ENCODE measurements at places on chromosomes 11 and 22.

DNA sequence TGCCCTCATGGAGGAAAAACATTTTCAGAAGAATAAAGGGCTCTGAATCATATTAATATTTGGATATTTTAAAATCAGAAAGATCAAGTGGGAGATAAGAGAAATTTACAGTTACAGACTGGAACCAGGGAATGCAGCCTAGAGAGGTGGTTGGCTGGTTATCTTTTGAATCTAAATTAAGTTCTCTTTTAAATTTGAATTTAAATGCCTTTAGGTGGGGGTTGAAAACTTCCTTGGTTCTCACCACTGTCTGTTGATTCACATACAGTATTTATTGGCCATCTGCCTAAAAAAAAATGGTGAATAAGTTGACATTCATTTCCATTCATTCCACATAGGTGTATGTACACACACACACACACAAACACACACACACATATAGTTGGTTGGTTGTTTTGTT is 35.7 kb upstream of the PTPRJ start:
- no peak for DNase-seq

- no peak for DNase-seq
Observed at GRCh38 chr11:117381481-117382387, 54.1 kb downstream of the CEP164 start.

DNA sequence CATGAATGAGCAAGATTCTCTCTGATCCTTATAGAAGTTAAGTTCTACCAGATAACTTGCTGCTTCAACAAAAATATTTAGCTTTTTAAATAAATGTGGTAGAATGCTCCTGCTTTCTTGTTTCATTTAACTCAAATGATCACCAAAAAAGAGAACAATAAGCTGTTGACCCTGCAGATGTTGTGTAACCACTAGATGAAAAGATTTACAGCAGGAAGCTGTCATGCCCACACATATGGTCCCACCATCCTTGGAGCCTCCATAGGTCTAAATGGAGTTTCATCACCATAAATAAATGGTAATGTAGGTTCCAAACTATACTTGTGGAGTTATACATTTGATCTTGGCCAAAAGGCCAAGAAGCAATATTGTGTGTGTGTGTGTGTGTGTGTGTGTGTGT is 118.8 kb downstream of the RRAS2 start:
- no peak for DNase-seq

GRCh38 chr22:47740109-47740805 is 977.8 kb downstream of the TBC1D22A start:
- DNase-seq, result no peak

DNA sequence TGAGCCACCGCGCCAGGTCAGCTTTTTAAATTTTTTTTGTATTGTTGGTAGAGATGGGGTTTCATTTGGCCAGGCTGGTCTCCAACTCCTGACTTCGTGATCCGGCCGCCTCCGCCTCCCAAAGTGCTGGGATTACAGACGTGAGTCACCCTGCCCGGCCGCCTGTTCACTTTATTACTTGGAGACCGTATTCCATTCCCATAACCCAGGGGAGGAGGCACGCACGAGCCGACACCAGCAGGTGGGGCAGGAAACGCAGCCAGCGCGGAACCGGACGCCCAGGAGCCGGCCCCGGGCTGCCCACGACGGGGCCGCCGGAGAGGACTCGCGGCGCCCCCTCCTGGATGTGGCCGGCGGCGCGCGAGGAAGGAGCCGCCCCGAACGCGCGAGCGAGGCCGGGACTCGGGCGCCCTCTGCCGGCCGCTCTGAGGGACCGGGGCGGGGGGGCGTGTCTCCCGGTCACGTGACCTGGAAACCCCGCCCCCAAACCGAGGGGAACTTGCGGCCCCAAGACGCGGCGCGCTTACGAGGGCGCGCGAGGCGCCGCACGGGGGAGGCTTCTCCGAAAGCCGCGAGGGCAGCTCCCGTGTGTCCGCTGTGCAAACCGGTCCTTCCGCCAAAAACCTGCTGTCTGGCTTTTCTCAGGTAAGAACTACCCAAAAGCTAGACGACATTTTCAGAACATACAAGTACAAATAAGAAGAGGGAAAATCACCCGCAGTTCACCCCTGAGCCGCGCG is 11.6 kb upstream of the RNH1 start:
- DNase-seq, result no peak

DNA sequence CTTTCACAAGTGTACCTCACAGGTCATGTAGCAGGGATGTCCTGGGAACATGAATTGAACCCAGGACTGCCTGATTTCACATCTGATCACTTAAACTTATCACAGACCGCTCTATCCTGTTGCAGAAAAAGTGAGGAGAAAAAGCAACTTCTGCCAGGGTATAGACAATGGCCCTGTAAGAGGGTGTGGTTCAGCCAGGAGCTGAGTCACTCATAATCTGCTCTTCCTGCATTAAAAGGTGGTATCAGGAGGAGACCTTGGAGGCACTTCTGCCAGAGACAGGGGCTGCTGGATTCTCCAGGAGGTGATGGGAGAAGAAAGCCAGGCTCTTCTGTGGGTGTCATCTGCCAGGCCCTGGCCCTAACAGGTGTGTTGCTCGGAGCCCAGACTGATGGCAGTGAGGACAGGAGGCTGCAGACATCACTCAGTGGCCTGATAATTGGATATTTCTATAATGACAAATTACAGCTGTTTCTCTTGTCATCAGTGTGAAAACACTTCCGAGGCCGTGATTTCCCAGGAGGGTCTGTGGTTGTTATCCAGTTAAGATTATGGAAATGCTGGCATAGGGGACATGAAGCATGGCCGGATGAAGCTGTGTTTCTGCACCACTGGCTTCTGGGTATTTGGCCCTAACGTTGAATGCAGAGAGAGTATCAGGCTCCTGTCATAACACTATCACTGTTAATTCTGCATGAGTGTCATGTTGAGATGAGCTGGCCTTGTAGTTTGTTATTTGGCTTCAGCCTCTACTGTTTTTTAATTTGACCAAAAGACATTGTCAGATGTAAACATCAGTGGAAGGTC is 125.1 kb upstream of the ZBED5 start:
- no peak for DNase-seq

GRCh38 chr11:83773950-83774880 is 488.0 kb upstream of the CCDC90B start:
- no peak for DNase-seq

DNA sequence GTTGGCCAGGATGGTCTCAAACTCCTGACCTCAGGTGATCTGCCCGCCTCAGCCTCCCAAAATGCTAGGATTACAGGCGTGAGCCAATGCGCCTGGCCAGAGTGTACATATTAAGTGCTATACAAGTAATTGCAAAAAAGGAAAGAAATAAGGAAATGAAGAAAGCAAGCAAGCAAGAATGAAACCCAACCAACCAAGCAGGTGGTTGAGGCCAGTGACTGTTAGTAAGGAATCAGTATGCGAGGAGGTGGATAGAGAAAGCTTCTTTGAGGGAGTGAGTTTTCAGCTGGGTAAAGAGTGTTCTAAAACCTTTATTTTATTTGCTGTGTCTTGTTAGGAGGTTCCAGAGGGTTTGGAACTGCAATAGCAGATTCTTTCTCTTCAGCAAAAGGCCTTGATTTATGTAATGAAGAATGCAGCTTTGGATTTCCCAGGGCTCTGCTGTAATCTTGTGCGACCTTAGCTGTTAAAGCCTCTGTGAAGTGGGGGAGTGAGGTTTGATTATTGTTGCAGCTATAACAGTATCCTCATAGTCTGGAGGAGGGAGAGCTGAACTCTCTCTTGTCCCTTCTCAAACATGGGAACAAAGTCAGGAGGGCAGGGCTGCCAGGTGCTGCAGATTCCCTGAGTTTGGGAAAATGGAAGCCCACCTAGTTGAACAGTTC is 5.7 kb downstream of the AMPD3 start:
- no peak for DNase-seq

DNA sequence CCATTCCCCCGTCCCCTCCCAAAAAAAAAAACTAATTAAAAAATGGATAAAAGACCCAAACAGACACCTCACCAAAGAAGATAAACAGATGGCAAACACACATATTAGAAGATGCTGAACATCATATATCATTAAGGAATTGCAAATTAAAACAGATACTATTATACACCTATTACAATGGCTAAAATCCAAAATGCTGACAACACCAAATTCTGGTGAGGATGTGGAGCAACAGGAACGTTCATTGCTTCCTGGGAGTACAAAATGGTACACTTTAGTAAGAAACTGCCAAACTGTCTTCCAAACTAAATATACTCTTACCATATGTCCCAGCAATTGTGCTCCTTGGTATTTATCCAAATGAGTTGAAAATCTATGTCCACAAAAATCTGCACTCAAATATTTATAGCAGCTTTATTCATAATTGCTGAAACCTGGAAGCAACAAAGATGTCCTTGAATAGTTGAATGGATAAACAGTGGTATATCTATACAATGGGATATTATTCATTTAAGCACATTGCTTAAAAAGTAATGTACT is 19.9 kb downstream of the NAGA start:
- DNase-seq, result no peak

GRCh38 chr11:82927264-82927880 is 25.8 kb downstream of the DDIAS start:
- DNase-seq, result no peak

GRCh38 chr11:61683961-61684869 is 4.0 kb downstream of the DAGLA start:
- DNase-seq, result no peak

DNA sequence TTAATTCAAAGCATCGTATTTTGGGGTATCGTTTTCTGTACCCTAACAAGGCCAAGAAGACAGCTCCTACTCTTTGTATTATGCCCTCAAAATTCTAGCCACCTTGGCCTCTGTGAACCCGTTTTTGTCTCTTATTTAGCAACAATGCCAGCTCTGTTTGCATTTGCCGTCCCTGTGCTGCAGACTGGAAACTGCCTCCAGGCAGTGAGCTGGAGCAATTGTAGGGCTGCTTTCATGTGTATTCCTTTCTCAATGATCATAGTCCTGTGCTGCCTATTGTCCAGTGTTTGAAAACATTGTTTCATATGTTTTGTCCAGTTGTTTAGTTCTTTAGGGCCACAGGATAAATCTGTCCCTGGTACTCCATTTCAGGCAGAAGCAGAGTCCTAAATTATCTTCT is 19.9 kb upstream of the BACE1-AS start:
- no peak for DNase-seq

GRCh38 chr22:36740716-36741115 is 35.2 kb downstream of the IFT27 start:
- no peak for DNase-seq

- DNase-seq, result no peak
Observed at GRCh38 chr11:104705490-104706190, 192.6 kb downstream of the CASP12 start.

GRCh38 chr22:34849965-34850364 is 216.0 kb upstream of the ISX start:
- no peak for DNase-seq

- DNase-seq, result no peak
Observed at GRCh38 chr11:19558189-19558986, 154.2 kb upstream of the NAV2 start.

- DNase-seq, result no peak
Observed at GRCh38 chr22:16961477-16962186, 46.4 kb downstream of the GAB4 start.

DNA sequence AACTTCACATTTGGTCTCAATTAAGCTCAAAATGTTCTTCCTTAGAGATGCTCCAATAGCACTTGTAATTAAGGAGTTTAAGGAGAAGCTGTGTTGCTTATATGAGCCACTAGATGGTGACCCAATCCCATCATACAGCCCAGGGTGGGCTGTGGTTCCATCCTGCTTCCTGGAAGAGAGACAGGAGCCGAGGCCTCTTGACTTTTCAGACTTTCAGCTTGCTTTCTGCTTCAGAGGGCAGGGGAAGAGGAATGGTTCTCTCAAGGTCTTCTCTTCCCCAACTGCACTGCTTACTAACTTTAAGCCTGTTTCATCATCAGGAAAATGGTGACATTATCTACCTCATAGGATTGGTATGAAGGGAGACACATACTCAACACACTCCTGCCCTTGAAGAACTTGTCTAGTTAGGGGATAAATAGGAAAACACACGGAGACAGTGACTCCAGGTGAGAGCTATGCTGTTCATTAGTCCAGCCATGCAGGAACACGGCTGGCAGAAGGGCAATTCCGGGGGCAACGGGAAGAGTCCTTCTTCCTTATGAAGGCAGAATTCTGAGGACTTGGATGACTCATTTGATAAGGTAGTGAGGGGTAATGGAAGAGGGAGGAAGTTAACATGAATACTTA is 20.1 kb downstream of the TMEM218 start:
- DNase-seq, result no peak

DNA sequence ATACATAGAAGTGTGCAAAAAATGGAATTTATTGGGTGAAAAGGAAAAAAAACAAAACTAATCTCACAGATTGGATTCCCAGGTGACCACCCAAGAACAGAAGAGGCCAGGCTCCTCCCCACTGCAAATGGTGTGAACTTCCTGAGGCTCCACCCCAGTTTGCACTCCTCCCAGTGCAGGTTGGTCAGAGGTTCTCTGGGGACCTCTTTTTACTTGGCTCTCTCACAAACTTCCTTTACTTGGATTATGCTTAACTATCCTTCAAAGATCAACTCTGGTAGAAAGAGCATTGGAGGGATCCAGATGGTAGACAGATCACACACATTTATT is 138.9 kb upstream of the CCDC90B start:
- DNase-seq, result no peak

DNA sequence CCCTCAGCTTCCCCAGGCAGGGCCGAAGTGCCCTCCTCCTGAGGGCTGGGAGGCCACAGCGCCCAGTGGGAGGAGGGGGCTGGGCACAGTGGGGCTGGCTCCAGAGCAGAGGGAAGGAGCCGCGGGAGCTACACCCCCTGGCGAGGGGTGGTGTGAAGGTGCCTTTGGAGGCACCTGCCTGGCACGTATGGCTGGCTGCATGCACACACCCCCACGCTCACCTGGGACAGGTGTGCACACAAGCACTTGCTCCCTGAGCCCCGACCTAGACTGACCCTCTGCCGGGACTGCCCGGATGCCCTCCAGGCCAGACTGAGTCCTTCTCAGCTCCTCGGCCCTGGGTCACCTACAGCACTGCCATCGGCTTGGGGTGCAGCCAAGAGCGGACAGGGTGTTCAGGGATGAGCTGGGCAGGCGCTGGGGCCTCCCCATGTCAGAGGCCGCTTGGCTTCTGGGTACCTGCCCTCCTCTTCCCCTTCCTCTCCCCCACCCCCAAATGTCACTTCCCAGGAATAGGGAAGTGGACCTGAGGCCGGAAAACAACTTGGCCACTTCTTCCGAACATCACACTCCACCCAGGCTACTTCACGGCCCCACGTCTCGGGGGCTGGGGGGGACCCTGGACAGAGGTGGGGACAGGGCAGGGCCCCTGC is 7.4 kb upstream of the PIM3 start:
- DNase-seq, result no peak

- no peak for DNase-seq
Observed at GRCh38 chr22:23626286-23626975, 5.7 kb downstream of the DRICH1 start.

GRCh38 chr22:44898236-44898635 is 111.6 kb downstream of the PHF21B start:
- no peak for DNase-seq

GRCh38 chr11:33564856-33565453 is 135.7 kb downstream of the C11orf91 start:
- DNase-seq, result no peak

GRCh38 chr22:47288680-47289079 is 526.2 kb downstream of the TBC1D22A start:
- DNase-seq, result no peak

- DNase-seq, result no peak
Observed at GRCh38 chr11:65225279-65226102, 36.3 kb upstream of the POLA2 start.

- DNase-seq, result no peak
Observed at GRCh38 chr11:117950301-117950700, 21.1 kb upstream of the TMPRSS13 start.

GRCh38 chr11:35618497-35619115 is 346 bp downstream of the FJX1 start:
- no peak for DNase-seq
